ENCODE measurements at places on chromosomes 7 and 10.

- DNase-seq, result peak; percentile 38
Observed at GRCh38 chr10:70234668-70235447, 1.6 kb upstream of the PPA1 start.

GRCh38 chr7:44284881-44285541, 40.4 kb downstream of the CAMK2B start:
- DNase-seq, result no peak

DNA sequence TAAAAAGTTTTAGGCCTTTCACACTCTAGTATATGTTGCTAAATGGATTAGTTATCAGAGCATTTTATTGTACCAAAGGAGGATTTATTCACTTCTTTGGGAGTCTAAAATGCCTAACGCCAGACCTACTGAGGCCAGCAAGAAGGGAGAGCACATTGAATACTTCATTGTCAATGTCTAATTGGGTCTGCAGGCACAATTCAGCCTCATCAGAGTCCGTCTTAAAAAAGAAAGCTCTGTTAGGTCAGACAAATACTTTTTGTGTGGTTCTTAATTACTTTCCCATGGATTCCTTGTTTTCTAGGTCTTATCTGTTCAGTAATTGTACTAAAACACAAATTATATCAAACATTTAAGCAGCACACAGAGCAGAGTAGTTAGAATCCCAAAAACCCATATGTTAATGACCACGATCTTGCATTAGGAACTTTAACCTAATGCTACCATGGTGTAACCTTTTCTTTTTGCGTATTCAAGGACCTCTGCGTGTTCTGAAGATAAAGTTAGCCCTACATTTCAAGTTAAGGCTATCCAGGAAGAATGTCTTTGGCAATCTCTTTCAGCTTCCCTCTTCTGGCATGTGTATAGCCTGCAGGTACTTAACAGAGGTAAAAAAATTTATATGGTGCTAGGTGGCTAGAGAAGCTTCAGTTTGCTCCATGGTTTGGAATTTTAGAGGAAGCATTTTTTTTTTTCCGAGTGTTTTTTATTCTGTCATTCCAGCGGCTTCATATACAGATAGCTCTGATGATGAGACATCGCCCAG, 45.7 kb upstream of the STRIP2 start:
- no peak for DNase-seq

- DNase-seq, result no peak
Observed at GRCh38 chr10:98172495-98172894, 38.0 kb downstream of the R3HCC1L start.

DNA sequence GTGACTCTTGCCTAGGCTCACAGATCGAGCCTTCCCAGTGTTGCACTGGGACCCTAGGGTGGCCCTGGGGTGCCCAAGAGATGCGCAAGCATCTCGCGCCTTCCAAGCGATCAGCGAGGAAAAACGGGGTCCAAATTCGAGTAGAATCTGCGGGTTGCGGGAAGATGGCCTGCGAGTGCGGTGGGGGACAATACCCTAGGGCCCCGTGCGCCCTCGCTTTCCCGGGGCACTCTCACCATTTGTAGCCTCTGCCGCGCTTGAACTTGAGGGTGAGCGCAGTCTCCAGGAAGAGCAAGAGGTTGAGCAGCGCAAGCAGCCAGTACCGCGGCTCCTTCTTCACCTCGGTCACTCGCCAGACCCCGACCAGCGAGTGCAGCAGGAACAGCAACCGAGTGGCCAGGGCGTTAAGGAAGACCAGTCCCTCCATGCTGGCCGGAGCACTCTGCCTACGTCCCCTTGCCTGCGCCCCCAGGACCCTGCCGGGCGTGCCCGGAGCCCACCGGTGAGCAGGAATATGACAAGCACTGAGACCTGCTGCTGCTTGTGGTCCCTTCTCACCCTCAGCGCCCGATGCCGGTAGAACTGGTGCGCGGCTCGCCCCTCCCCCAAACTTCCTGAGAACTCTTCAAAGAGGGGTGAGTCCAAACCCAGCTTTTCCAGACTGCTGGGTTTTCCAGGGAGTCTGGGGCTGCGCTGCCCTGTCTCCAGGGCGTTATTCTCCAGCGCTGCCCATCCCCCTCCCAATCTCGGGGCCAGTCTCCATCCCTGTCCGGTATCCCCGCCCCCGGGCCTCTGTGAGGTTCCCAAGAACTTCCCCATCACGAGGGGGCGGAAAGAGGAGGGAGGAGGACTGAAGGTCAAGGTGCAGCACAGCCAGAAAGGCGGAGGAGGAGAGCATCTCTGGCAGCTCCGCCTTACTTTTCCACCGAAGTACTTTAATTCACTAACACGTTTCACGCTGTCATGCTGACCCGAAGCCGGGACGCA, at the start of gene TMEM26:
Gene TMEM26, minus strand, starts transcription at position 727 of the 987 bp plus-strand sequence. Its CDS starts 300 bp downstream, at position 427.
- DNase-seq, result no peak

DNA sequence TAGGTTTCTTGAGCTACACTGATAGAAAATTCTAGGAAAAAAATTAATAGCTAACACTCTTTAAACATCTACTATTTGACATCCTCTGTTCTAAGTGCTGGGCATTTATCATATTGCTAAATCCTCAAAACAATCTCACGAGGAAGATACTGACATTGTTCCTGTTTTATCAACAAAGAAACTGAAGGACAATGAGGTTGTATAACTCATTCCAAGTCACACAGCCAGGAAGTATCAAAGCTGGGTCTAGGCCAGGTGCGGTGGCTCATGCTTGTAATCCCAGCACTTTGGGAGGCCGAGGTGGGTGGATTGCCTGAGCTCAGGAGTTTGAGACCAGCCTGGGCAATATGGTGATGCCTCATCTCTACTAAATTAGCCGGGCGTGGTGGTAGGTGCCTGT, 51.6 kb upstream of the IL6 start:
- no peak for DNase-seq

GRCh38 chr10:103663236-103663635, 169.7 kb downstream of the NEURL1 start:
- no peak for DNase-seq

Data from NB4 (cell line).